ENCODE measurements at places on chromosomes 7 and 10. TPM values are rescaled to one million over a fixed set of nuclear protein-coding genes. Genes with fewer than 3 reads are reported as not detected.

Gene RET
- 2.7 TPM for total RNA-seq

DNA sequence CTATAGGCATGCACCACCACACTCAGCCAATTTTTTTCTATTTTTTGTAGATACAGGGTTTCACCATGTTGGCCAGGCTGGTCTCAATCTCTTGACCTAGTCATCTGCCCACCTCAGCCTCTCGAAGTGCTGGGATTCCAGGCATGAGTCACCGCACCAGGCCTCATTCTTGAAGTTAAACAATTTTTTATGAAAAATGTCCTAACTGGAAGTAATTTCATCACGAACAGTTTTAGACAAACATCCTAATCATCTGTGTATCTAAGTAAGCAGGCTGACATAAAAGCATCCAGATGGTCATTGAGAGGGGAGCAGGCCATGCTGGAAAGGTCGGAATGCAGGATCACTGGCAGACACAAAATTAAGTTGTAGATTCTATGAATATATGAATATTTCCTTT lies 269.1 kb downstream of the ZMYND11 start:
- no peak for DNase-seq

DNA sequence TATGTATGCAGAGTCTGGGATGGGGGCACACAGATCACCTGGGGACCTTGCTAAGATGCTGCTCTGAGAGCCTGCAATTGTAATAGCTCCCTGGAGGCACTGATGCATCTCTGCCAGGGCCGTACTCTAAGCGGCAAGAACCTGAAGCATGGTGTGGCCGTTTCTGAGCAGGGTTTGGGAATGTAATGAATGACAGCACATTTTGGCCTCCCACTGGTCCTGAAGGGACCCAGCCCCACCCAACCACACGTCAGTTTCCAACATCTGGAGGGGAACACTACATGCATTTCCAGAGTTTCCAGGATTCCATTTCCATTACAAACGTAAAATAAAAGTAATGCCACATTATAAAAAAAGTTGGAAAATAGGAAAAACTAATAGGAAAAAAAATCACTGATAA lies 14.0 kb downstream of the ZCCHC24 start:
- no peak for DNase-seq

Gene UCN3
- not detected for total RNA-seq

GRCh38 chr10:103080891-103081581 lies 112.0 kb downstream of the NT5C2 start:
- DNase-seq, result no peak

- DNase-seq, result peak; percentile 9
Measured at GRCh38 chr7:128357217-128357613, 4.3 kb downstream of the PRRT4 start.
